ENCODE measurements at places on chromosomes 3 and 15. TPM values are rescaled to one million over a fixed set of nuclear protein-coding genes. Genes with fewer than 3 reads are reported as not detected.

- DNase-seq, result no peak
These were observed 69.6 kb downstream of the EFCAB12 start for GRCh38 chr3:129358772-129359371.

DNA sequence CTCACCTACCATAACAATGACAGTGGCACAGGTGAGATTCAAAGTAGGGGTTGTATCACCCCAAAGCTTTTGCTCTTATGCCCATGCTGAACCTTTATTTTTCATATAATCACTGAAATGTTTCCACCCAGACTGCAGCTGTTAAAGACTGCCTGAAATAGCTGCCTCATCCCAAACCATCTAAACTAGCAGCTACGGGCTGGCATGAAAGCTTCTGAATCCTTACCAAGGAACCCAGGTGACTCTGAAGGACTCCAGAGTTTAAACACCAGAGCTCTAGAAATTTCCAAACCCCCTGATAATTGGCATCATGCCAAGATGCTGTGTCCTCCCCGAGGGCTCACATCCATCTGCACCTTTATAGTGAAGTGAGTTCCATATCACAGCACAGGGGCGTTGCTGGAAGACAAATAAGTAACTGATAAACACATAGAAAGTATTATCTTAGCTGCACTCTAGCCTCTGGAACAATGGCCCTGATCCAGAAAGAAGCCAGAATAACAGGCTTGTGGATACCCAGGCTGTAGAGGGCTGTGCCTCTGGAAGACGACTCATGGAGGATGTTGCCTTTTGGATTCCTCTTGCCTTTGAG is 238.9 kb downstream of the CADPS start:
- DNase-seq, result no peak

- DNase-seq, result no peak
These were observed 72.2 kb downstream of the ZNF148 start for GRCh38 chr3:125302932-125303331.

- DNase-seq, result no peak
These were observed 352.3 kb downstream of the PTPRG start for GRCh38 chr3:61913701-61914100.

TP63 gene
- total RNA-seq, result 1.7 TPM
